NCI-H1092 (cell line): ENCODE measurements at places on chromosomes 4 and X.

DNA sequence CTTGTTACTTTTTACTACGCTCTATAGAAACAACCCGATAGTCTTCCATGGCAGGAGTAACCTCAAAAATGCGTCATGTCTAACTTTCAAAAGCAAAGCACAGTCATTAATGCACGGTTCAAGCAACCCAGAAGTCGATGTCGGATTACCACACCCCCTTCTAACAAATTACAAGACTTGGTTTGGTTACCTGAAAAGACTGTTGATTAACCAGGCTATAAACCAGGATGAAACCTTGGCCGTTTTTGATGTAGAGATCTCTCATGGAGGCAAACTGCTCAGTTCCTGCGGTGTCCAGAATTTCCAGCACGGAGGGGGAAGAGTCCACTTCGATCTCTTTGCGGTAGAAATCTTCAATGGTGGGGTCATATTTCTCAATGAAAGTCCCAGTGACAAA lies 2.4 kb downstream of the RAP2C start:
- DNase-seq = no peak

DNA sequence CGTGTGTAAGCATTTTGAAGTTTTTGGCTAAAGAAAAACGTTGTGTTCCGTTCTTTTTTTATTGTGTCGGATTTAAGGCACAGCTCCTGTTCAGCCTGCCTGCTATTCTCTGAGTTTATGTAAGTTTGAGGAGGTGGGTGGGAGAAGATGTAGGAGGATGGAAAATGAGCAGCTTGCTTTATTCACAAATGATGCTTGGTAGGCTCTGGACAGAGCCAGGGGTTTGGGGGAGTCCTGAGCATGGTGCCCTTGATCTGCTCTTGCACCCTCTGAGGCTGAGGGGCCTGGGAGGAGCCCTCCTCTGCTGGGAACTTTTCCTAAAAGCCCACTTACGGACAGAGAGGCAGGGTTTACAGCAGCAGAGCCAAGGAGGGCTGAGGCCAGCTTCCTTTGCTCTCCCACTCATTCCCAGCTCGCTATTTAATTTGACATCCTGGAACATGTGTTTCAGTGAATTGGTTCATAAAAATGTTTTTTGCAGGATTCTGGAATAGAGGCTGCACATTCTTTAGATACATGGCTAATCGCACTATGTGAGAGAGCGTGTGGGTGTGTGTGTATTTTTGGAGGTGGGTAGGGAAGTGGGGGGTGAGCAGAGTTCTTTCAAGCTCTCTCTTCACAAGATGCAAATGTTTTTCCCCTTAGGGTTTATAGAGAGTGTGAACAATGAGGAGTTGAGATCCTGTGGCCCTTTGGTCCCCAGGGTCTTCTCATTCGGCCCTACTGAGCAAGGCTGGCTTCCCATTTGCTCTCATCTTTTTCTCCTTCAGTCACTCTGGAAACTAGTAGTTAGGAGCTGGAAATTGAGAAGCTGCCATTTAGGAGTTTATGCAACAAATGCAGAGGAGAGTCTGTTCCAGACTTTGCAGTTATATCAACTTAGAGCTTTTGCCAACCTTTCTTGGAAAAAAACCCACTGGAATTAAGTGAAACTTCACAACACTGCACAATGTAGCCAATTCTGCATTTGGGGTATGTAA lies 32.1 kb downstream of the TMEM131L start:
- DNase-seq = no peak

GRCh38 chr4:181701214-181701613 lies 542.0 kb upstream of the TENM3 start:
- DNase-seq = no peak

DNA sequence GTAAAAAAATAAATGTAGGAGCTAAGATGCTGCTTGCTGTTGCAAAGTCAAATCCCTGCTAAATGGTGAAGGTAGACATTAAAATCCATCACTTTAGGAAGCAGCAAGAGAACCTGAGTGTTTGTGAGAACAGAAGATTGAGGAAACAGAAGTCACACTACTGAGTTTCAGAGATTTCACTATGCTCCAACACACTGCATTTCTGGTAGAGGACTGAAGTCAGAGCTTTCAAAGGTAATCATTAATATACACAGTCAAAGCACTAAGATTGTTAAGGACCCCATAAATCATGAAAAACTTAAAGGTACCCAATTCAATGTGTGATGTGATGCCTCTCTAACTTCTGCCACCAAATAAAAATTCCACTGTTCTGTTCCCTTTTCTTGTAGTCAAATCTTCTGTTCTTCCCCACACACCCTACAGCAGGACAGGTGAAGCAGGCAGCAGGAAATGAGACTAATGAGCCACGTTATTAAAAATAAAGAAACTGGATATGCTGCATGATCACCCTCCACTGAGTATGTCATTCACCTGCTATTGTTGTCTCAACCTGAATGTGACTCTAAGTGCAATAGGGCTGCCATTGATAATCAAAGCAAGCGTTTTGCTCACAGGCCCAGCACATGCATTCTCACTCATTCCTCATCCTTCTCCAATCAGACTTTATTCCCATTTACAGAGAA lies 28.9 kb upstream of the APELA start:
- no peak for DNase-seq

- no peak for DNase-seq
Measured at GRCh38 chr4:76952656-76953582, 3.4 kb downstream of the SEPTIN11 start.

DNA sequence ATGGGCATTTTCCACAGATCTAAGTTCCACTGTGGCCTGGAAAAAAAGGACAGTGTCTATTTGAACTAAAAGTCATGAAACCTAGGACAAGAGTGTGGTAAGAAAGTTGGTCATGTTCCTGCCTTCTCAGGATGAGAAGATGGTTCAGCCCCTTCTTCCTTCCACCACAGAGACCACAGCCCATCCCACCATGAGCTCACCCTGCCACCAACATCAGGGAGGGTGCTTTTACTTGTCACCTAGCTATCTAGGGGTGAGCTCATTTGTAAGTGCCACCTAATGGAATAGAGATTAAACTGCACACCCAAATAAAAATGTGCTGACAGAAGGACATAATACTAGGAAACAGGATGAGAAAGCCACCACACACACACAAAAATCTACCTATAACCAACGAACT lies 235.9 kb downstream of the SPIN4 start:
- DNase-seq = no peak

DNA sequence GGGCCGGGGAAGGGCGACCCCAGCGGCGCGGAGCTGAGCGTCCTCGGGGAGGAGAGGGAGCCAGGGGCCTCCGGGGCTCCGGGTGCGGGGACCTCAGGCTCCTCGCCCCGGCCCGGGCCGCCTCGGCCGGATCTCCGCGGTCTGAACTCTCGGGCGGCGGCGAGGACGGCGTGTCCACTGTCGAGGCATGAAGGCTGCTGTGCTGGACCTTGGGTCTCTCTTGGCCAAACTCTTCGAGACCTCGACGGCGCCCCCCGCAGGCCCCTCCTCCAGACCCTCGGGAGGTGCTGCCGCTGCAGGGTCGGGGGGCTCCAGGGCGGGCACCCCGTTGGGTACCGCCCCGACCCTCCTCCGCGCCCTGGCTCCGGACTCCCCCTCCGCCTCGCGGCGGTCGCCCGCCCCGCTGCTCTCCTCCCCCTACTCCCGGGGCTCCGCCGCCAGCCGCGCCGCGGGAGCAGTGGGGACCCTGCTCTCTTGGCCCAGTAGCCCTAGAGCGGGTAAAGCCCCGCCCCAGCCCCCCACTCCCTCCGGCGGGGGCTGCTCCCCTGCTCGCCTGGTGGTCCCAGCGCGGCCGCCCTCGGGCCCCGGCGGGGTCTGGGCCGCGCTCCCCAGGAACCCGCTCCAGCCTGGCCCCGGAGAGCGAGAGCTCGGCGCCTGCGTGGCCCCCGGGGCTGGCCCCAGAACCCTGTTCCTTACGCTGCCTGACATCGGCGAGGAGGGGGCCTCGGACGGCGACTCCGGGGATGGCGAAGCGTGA lies 564 bp downstream of the FAM149A start:
- DNase-seq = no peak
